Left hindlimb (tissue), 1 donor: ENCODE measurements at places on chromosomes 4 and X.

DNA sequence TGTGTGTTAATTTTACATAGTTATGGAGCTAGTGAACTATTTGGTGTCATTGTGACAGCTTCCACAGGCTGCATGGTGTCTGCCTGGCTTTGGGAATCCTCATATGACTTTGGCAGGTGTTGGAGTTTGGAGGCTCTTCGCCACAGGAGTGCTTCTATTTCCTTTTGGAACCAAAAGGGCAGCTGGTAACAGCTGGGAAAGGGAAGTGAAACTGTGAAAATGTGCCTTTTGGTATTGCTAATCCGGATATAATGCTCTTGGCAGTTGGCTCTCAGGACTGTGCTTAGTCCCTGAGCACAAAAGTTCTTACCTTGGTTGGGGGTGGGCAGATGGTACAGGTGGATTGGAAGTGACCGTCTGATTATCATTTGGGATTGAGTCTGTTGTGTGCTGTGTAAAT is 18.1 kb downstream of the OFD1 start:
- no peak for DNase-seq

DNA sequence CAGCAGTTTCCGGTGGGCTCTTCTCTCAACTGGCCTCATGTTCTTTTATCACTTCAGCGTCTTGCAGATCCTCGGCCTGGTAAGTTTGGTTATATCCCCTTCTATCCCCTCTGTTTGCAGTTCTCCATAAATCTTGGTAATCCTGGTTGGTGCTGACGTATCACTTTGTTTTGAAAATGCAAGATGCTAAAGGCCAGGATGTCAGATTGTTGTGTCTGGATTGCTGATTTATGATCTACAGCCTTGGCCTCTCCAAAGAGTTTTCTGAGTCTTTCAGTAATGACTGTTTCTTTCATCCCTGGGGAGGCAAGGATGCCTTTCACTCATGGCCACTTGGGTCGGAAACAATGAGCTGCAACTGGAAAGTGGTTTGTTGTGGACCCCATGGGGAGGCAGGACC is 146.4 kb downstream of the AMMECR1 start:
- DNase-seq, result no peak

GRCh38 chrX:1614927-1615326 is at the start of gene ASMT:
TSS of gene ASMT (plus strand) at chrX:1615059. CDS start at chrX:1615200, 141 bp downstream.
- no peak for DNase-seq

GRCh38 chrX:104430742-104431119 is 135.3 kb upstream of the IL1RAPL2 start:
- DNase-seq, result no peak

DNA sequence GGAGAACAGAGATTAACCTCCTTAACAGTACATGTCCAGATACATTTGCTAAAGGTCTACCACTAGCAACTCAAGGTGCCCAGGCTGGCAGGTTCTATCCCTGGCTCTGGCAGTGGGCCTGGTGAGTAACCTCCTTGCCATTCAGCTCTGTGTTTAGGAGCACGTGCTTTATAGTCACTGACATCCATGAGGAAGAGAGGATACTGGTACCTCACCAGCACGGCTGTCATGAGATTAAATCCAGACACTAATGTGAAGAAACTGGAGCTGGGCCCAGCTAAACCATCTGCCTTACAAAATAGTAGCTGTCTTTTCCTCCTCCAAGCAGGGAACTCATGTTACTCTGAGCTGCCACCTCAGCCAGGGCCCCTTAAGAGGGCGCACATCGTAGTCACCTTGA is 45.3 kb downstream of the GPRASP3 start:
- DNase-seq, result no peak
